Frontal cortex (tissue), 4 donors: ENCODE measurements at places on chromosomes 7 and 10.
A peak's percentile ranks its signal among the peaks of the same experiment; 100 is the strongest.

- DNase-seq = no peak
Observed at GRCh38 chr7:18363751-18364380, 131.7 kb upstream of the HDAC9 start.

DNA sequence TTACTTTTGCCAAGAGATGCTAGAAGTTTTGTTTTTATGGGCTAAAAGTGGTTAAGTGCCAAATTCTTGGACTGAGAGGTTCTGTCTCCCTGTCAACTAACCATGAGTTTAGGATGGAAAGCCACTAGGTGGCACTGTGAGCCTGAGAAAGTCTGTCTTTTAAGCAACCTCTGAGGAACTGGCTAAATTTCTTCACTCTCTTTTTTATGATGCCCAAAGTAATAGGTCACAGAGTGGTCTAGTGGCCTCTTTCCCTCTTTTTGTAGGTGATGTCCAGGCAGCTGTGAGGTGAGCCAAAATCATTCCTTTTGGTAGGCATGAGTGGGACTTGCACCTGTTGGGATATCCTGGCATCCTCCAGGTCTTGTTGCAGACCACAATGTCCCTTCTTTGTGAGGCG, 56.8 kb downstream of the SND1 start:
- peak; percentile 21 for DNase-seq

- no peak for DNase-seq
Observed at GRCh38 chr10:84683550-84683949, 355.2 kb downstream of the CCSER2 start.

DNA sequence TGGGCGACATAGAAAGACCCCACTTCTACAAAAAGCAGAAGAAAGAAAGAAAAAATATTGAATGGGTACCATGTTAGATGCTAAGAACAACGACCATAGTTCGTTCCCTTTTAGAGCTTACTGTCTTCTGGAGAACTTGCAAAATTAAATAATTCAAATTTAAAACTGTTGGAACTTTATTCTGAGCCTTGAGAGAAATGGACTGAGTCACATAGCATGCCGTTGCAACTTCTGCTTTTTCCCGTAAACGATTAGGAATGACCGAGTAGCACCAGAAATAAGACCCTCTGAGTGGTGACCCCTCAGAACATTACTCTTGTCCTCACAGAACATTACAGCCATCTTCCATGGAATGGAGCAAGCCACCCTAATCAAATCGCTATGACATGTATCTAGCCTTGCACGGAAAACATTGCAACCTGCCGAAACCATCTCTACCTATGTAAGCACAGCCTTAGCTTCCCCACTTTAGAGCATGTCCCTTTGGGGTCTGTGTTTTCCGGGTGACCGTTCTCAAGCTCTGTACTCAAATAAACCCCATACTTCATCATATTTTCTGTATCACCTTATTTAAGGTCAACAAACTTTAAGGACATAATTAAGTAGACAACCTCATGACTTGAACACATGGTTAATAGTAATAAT, 179.1 kb downstream of the PRKCQ start:
- no peak for DNase-seq

DNA sequence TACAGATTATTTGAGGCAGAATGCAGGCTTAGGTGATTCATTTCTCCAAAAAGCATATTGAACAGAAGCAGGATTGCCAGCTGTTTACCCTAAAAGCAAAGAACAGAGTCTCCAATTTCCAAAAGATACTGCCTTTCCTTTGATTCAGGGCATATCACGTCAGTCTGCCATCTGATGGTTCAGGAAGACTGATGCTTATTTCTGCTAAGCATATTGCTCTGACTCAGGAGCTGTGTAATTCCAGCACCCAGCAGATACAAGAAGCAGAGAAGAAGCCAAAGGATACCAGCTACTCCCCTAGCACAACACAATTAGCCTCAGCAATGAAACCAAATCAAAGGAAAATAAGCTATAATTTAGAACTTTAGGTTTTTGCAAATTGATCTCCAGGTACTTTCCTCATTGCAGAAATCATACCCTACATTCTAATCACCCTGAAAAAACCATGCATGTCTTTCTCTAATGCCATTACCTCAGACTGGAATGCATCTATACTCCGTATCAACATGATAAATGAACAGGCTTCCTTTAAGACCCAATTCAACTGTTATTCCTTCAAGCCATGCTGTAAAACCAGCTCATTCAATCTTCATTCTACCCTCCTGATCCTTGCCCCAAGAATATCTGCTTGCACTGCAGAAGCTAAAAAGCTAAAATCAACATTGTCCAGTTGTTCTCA, 55.1 kb downstream of the ABI1 start:
- peak; percentile 24 for DNase-seq

DNA sequence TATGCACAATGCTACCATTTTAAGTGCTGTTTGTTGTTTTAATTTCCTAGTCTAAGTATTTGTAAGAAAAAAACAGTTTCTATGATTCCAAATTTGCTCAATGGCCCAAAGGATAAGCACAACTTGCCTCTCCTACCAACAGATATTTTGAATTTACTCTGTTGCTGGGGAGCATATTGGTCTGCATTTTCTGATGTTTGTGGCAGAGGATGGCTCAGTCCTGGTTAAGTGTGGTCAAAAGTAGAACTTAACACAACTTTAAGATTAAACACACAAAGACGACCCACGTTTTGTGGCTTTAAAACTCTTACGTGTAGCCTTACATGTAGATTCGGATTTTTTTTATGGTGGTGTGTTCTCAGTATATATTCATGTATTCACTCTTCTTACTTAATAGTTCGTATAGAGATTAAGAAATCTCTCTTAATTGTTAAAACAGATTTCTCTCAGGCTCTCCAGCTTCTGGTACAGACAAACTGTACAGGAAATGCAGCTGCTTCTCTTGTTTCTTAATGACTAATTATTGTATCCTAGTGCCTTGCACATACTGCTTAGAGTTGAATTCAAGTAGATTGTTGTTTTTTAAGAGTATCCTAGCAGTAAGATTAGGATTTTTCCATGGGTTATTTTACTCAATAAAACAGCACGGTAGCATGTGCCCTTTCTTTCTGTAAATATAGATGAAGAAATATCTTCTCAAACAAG, 86.2 kb downstream of the GPR85 start:
- DNase-seq = no peak

- DNase-seq = no peak
Observed at GRCh38 chr10:103849880-103850571, 5.3 kb downstream of the SH3PXD2A start.

DNA sequence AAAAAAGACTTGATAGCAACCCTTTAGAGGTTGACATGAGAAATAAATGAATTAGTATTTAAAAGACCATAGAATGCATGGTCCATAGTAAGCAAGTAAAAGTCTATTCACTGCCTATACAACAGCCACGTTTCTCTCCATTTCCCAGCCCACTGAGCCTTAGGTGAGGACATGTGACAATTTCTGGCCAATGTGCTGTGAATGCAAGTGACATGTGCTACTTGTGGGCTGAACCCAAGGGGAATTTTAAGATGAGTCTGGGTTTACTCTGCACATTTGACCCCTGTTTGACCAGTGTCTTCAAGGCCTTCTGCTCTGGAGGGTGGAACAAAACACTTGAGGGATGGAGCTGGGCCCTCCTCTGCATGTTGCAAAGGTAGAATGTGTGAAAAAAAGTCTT, 384.4 kb upstream of the KLF6 start:
- no peak for DNase-seq

GRCh38 chr7:72924386-72924732, 536 bp upstream of the POM121 start:
- DNase-seq = no peak

DNA sequence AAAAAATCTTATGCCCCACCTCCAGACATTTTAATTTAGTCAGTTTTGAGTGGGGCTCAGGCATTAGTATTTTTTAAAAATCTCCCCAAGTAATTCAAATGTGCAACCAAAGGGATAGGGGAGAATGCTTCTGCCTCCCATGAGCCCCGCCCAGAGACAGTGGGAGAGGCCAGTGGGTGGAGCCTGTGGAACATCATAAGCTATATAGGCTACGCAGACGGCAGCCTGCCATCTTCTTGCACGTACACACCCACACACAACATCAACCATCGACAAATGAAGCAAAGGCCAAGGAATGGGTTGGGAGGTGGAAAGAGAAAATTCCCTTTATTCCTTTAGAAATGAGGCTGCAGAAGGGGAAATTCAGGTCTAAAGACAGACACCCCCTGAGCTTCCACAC, 25.2 kb downstream of the CREB3L2 start:
- DNase-seq = no peak

DNA sequence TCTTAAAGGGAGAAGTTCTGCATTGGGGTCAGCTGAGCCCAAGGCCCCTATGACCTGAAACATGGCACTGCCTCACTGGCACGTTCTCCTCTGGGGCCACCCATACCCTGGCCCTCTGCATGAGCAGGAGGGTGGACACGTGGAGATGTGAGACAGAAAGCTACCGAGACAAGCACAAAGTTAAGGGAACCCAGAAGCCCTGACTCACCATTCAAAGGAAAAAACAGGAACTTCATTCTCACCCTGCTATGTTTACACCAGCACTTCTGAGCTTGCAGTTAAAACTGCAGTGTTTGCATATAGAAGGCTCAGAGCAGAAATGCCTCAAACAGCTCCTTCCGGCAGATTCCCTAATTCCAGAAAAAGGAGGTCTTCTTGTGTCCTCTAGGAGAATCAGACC, 41.7 kb downstream of the DENND11 start:
- DNase-seq = no peak

GRCh38 chr10:96988426-96988825, 156.3 kb downstream of the LCOR start:
- DNase-seq = no peak

DNA sequence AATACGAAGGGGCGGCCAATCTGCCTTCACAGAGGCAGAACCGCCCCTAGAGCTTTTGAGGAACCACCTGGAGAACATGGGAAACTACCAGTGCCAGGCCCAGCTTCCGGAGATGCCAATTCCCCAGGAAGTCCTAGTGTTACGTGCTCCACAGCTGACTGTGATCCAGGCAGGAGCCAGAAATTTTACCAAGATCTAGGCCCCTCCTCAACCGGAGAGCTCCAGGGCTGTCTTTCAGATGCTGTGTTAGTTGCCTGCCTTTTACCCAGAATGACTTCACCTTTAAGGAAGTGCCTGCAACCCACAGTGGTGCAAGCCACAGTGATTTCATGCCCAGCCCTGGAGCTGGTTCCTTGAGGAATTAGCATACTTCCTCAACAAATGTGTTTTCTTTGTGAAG, 62.9 kb downstream of the ELMO1 start:
- DNase-seq = no peak

GRCh38 chr7:157622000-157622399, 285.2 kb downstream of the DNAJB6 start:
- no peak for DNase-seq

DNA sequence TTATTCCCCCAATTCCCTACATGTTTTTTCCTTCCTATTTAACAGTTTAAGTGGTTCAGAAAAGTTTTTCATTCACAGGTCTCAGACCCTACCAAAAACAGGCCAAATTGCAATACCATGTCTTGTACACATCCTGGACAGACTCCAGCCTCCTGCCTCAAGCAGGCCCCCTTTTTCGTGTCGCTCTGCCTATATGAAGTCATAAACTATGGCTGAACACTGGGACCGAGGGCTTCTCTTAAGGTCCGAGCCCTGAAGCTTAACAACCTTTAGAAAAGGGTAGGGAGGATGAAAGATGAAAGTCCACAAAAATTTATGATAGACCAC, 1.4 kb downstream of the FBXW4 start:
- DNase-seq = no peak

DNA sequence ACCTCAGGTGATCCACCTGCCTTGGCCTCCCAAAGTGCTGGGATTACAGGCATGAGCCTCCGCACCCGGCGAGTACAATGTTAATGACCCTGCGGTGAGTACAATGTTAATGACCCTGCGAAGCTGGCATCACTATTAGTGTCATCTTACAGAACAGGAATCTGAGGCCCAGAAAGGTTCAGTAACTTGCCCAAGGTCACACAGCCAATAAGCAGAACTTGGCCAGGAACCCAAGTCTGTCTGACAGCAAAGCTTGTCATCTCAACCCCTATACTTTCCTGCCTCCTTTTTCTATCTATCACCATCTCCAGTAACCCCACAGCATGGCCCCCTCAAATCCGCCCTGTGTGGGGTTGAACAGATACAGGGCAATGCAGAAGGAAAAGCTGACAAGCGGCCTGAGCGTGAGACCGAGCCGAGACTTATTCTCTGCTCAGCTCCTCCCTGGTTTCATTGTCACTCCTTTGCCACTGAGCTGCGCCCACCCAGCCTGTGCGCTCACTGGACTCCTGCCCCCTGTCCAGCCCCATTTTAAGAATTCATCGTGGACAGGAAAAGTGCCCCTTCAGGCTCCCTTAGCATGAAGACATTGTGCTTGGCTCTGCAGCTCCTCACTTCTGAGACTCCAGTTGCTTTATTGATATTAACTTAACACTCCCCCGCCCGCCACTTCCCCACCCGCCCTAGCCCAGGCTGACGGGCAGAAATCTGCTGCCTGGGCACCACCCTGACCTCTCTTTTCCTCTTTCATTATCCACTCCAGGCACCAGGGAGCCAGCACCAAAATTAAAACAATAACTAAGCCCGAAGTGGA, 58.1 kb upstream of the LBX1 start:
- DNase-seq = no peak

DNA sequence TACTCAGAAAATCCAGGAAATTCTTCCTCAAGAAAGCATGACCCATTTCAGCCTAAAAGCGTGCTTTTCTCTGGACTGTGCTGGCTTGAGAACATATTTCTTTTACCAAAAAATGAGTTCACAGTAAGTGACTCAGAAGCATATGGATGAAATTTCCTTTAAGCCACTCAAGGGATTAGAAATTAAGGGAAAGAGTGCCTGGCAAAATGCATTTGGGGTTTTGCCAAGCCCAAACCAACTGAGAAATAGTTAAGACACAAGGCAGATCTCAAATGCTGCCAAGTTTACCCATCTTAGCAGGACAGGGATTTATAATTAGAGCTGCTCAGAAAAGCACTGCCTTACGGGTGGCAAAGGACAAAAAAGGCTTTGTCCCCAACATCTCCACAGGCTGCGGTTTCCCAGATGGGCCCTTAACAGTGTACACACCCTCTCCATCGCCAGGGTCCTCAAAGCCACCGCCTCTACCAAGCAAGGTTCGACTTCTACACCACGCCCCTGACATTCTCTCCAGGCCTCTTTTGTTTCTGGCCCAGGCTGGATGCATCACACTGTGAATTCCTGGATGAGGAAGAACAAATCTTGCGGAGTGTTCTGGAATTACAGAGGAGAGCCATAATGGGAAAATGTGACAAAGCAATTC, 30.1 kb upstream of the CDHR3 start:
- DNase-seq = no peak

DNA sequence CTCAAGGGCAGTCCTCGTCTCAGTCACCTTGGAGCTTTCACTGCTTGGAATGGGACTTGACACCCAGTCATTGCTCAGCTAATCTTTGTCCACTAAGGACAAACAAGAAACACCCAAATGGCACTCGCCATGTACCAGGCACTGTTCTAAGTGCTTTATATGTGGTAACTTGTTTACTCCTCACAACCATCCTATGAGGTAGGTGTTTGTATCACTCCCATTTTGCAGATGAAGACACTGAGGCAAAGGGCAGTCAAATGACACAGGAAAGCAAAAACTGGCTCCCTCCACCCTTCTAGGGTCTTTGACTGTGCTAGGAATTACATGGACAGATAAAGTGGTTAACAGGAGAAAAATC, 24.7 kb downstream of the DNAJB12 start:
- no peak for DNase-seq

- DNase-seq = no peak
Observed at GRCh38 chr7:99469381-99470065, 3.2 kb upstream of the ZNF789 start.

- DNase-seq = no peak
Observed at GRCh38 chr7:10706875-10707493, 266.7 kb upstream of the PHF14 start.

GRCh38 chr7:157136372-157136771, 2.4 kb upstream of the UBE3C start:
- DNase-seq = no peak
